NCI-H1930 (cell line): ENCODE measurements at places on chromosomes 3 and 15.

DNA sequence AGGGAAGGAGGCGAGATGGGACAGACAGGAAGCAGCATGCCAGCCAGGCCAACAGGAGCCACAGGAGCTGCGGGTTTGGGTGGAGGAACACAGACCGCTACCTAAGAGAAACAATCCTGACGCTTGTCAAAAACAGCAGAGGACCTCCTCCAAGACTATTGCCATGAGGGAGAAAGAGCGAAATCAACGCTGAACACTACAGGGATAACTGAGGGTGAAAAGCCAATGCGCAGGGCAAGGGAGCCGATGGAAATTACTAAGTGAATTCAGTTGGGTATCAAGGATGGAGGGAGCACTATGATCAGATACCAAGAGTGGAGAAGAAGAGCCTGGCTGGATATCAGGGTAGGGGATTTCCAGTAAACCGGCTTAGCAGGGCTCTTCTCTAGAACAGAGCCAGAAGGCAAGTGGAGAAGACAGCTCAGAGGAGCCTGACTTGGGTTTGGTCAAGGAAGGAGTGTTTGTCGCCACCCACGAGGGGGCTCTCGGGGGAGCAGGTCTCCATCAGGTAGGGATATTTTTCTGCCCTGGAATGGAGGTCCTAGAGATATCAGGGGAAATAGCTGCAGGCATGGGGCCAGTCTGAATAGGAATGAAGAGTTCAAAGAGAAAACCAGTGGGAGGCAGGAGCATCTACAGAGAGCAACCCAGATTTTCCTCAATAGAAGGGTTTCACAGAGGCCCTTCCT, 48.4 kb downstream of the SLC41A3 start:
- no peak for DNase-seq

DNA sequence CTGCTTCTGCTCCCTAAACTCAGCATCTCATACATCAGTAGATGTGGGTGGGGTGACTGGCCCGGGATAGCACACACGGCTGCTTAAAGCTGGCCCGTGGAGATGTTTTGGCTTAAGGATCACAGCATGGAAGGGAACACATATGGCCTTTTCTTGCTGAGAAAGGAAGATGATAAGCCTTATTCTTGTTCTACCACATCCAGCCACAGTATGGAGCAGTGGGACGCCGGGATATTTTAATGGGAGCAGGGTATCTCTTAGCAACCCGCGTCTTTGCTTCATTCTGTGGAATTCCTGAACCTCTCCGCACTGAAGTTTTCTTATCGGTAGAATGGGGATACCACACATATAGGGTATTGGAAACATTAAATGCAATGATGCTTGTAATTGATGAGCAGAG, 94.1 kb upstream of the PROK2 start:
- no peak for DNase-seq

- no peak for DNase-seq
These were observed 44.6 kb downstream of the EOMES start for GRCh38 chr3:27677565-27677964.

DNA sequence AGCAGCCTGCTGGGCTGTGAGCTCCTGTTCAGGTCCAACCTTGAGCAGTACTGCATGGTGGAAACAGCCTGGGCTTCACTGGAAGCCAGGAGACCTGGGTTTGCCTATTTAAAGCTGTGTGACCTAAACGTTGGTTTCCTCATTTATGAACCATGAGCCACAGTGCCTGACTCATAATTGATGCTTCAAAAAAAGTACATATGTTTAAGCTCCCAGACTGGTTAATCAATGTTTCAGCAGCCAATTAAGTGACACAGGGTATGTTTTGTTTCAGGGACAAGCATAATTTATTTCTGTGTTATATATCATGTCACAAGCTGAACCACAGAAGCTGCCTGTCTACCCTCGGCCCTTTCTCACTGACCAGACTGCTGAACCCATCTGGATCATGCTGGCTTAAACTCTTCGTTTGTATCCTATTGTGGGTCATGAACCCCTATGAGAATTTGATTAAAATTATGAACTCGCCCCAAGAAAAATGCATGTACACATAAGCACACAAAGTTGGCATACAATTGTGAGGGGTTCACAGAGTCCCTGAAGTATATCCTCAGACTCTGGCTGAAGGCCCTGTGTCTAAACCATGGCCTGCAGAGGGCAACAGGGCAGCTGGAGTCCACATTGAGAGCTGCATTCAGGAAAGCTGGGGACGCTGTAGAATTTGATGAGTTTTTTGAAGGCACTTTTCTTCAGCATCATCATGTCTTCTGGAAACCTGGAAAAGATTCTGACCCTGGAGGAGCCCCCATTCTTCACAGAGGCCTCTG, 23.7 kb downstream of the HDC start:
- DNase-seq: no peak

GRCh38 chr15:70956201-70956995, 63.8 kb downstream of the LRRC49 start:
- no peak for DNase-seq

DNA sequence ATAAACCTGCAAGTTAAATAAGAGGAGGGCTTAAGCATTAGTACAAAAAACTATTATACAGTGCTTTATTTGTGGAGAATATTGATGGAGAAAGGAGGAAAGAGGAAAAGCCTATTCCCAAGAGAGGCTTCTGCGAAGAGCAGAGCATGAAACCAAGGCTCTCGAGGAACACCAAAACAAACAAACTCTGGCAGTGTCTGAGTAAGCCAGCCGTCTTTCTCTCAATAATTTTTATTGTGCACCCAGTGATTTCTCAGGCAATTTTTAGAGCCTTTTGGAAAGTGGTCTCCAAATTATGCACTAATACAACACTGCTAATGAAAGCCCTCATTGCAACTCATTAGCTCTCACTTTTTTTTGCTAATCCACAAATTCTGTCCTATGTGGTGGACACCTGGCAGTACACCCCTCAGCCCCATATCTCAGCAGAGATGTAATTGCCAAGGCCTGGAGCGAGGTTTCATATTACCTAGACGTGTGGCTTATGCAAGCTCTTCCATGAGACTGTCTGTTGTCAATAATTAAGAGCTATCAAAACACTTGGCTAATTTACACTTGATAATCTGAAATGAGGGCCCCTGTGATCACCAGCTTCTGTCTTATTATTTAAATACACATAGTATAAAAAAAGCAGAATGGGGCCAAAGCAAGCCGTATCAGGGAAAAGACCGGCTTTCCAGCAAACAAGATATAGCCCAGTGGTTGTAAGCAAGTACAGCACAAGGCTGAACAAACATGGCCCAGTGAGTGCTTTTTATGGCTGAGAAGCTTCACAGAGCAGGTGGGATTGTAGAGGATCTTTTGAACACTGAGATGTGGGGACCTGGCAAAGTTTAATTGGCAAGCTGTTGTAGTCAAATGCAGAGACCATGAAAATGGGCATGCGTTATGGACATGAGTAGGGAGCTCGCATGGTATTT, 216.9 kb downstream of the ROBO2 start:
- peak; percentile 93 for DNase-seq

DNA sequence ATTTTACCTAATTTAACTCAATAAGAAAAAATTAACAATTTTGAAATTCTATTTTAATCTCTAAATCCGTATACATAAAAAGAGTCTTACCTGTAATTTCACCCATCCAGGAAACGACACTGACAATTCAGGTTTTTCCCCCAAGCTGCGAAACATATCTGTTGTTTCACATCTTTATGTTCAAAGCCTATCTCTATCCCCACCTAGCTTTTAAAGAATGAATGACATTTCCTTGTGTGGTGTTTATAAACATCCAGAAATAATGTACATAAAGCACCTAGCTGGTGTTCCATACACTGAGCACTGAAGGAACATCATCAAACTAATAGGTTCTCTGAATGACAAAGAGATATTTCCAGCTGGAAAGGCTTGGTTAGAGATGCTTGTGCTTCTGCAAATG, 867.8 kb downstream of the SQOR start:
- no peak for DNase-seq

- no peak for DNase-seq
These were observed 16.0 kb downstream of the TNK2 start for GRCh38 chr3:195892105-195893043.

DNA sequence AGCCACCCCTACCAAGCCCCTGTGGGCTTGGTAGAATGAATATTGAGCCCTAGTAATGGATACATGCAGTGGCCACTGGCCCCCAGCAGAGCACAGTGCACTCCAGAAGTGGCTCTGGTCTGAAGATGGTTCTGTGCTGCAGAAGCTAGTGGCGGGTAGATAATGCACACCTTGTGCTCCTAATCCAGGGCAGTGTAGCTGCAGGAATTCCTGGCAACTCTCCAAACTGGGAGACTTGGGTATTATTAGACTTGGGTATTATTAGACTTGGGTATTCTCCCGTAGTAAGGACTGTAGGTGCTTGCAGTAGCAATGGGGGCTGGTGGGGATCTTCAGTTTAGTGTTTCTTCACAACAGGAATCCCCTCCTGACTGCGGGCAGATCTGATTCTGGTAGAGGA, 34.7 kb downstream of the NUSAP1 start:
- no peak for DNase-seq

DNA sequence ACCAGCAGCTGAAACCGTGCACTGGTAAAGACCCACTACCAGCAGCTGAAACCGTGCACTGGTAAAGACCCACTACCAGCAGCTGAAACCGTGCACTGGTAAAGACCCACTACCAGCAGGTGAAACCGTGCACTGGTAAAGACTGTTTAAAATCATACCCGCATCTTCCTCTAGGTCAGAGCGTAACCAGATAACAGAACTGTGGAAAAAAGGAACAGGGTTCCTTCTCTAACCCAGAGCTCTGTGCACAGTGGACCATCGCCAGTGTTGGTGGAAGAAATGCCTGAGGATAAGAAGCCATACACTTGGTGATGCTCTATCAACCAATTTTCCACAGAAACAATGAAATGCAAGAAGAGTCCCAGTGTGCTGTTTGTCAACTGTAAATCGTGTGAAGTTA, 243.4 kb downstream of the NTRK3 start:
- DNase-seq: no peak

GRCh38 chr3:110755345-110755744, 316.3 kb upstream of the NECTIN3 start:
- no peak for DNase-seq

DNA sequence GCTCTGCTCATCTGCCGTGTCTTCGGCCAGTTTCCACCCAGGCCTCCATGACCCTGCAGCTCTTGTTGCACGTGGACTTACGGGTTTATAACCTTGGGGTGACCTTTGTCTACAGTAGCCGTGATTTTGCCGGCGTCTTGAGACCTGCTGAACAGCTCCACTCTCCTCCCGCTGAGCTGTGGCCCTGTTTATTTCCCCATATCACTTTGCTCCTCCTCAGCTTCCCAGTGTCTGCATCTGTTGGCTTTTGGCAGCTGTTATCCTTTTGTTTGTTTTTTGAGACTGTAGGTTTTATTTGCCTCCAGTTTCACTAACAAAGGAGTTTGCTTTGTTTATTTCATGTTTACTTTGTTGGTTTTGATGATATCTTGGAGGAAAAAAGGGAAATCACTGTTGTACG, 29.3 kb upstream of the SLC28A1 start:
- DNase-seq: no peak

DNA sequence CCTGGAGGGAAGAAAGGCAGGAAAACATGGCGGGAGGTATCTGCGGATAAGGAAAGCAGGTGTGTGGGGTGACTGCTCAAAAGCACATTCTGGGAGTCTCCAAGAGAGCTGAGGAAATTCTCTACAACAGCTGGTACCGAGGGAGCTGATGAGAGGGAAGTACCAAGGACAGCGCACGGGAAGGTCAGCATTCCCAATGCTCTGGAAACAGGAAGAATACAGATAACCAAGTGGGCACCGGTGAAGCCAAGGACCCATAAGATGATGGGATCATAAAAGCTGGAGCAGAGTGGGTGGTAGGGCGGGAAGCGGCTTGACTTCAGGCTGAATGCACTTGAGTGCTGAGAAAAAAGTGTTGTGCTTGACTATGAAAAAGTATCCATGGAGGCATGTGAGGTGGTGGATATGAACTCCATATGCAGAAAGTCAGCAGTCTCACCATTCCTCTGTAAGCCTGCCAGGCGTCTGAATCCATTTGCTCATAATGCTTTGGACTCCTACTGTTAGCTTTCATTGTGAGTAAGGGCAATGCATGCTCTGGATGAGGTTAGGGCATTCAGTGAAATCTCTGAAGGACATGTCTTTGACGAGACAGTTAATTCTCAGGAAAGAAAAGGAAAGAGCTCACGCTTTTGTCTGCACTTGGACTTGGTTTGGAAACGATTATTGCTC, 215.5 kb downstream of the NR1D2 start:
- no peak for DNase-seq
